Bronchial epithelial cell (primary cell): ENCODE measurements at places on chromosomes 7 and 10. TPM values are rescaled to one million over a fixed set of nuclear protein-coding genes. Genes with fewer than 3 reads are reported as not detected.

DNA sequence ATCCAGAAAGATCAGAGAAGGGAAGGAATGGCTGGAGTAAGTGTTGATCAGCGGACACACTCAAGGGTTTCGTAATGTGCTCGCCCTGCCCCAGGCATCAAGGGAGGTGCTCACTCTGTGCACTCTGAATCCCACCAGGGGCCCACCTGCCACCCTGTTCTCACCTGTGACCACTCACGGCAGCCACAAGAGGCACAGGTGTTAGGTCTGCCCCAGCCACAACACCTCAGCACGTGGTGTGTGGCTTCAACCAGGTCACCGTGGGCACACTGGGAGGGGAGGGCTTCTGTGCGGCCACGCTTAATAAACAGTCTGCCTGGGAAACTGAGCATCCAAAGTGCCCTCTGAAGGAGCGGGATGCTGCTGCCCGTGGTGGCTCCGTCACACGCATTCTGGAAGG lies 49.8 kb downstream of the CUX1 start:
- no peak for DNase-seq

GRCh38 chr10:70132098-70133029 lies at the start of gene AIFM2:
Gene AIFM2 (minus strand): TSS chr10:70132825. CDS start chr10:70124084, 8,741 bp downstream.
- peak; percentile 47 for DNase-seq

DNA sequence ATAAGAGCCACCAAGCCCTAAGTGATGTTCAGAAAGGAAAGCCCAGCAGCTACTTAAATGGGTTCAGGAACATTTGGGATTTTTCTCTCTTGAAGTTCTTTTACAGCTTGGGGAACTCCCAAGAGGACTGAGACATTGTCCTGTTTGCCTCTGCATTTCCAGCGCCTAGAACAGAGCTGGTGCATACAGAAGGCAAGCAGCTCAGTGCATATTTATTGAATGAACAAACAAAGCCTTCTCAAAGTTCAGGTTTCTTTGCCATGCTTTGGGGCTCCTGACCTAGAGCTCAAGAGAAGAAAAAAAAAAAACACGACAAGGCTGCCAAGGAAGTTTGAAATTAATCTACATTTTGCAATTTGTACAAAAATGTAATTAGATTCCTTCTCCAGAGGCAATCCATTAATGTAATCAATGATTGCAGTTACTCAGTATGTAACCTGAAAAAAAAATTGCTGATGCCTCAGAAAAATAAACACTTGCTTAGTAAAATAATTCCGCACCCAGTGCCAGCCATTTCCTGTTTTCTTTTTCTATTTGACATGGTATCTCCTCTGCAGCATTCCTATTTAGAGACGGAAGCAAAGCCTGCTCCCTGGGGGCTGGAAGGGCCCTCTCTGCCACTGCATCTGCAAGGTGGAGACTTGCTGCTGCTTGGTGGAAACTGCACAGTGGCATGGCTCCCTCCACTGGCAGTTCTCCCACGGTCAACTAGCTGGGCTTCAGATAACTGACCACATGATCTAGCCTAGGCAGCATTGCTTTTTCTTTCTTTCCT lies 157.3 kb downstream of the TMEM178B start:
- DNase-seq = no peak

DNA sequence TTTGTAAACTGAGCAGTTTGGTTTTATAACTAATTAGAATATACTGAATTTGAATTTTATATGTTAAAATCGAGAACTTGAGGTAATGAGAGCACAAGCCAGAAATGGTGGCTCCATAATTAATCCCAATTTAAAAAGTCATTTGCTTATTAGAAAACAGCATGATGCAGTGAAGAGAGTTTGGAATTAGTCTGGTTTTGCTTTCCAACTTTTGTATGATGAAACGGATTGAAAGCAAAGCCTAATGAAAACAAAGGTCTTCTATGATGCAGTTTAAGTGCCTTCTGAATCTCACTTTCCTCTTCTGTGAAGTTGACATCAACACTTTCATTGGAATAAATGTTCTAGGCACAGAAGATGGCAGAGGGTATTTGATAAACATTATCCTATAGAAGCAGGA lies 89.4 kb downstream of the SORCS1 start:
- DNase-seq = no peak

KCP gene
- 0.53 and 1.3 TPM in 2 replicates for total RNA-seq

- DNase-seq = no peak
Measured at GRCh38 chr7:1015196-1016121, 28.9 kb upstream of the GPR146 start.

RAPGEF5 gene
- 5.8 and 6.3 TPM in 2 replicates for total RNA-seq

PAPOLB gene
- total RNA-seq = under 0.01 TPM in 1 of 2 replicates, not detected in the other

- no peak for DNase-seq
Measured at GRCh38 chr10:127804696-127805095, 67.7 kb downstream of the FOXI2 start.

- no peak for DNase-seq
Measured at GRCh38 chr7:112400141-112400540, 50.1 kb upstream of the IFRD1 start.

DNA sequence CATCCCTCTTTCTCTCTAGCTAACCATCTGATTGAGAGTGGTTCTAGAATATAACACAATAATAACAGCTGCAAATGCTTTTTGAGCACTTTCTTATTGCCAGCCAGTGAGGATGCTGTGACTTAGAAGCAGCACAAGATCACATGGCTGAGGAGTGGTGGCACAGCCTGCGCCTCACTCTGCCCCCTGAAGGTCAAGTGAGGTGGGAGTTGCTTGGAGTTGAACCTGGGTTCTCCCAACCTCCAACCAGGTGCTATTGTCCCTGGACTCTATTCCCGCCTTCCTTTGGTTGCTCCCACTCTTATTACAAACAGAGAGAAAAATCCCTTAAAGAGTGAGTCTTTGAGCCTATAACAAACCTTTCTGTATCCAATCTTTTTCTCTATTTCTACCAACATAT lies 280.3 kb upstream of the PODXL start:
- no peak for DNase-seq

- DNase-seq = peak; percentile 20
Measured at GRCh38 chr10:117374506-117375359, 507 bp downstream of the PDZD8 start.

HOXA13 gene
- total RNA-seq = under 0.01 TPM in 1 of 2 replicates, not detected in the other

DNA sequence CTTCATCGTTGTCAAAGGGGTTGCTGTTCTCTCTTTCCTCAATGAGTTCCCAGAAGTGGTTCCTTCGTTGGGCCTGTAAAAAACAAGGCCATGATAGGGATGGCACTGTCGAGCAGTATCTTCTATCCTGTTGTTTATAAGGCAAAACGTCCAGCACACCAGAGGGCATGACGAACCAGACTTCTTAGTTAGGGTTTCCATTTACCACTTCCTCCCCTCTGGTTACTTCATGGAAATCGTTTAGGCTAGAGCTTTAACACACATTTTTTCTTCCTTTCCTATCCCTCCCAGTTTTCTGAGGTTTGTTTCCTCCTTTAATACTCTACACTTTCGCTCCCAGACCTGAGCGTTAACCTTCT lies 24.7 kb downstream of the MKRN1 start:
- DNase-seq = no peak

DNA sequence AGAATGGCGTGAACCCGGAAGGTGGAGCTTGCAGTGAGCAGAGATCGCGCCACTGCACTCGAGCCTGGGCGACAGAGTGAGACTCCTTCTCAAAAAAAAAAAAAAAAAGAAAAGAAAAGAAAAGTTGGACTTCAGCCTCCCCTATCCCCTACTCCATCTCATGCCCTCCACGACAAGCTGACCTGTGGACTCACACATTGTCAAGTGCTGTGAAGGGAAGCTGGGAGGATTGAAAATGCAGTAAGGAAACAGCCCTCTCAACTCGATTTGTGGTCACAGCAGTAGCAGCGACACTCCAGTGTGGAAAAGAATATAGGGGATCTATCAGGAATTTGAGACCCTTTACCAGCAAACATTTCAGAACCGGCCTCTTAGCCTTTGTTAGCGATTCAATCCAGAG lies 103.6 kb upstream of the SVIL start:
- DNase-seq = no peak

LSM8 gene
- 30.8 and 38.5 TPM in 2 replicates for total RNA-seq

DNA sequence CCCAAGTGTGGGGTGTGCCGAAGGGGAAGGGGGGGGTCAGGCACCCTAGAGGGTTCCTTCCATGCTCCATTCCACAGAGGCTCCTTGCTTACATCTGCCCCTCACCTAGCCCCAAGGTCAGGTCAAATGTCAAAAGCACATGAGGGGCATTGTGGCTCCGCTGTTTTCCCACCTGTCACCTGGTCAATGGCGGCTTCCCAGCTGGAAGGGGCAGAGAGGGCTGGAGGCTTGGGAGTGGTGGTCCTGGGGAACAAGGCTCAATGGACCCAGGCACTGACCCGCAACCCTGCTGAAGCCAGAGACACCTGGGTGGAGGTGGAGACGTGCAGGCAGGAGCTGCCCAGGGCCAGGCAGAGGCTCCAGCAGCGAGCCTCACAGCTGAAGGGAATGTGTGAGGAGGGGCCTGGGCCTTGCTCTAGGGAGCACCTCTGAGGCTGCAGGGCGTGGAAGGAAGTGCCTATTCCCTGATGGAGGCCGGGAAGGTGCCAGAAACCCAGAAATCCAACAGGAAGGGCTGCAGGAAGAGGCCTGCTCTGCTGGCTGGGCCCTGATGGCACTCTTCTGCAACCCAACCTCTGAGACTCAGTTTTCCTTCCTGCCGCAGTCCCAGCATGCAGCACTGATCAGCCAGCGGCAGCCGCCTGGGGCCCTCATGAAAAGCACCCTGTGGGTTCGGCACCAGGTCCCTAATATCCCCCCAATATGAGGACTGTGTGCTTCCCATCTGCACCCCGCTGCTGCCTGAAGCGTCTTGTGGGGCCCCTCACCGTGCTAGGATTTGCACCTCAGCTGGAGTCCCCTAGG lies 16.0 kb downstream of the RASGEF1A start:
- no peak for DNase-seq

DNA sequence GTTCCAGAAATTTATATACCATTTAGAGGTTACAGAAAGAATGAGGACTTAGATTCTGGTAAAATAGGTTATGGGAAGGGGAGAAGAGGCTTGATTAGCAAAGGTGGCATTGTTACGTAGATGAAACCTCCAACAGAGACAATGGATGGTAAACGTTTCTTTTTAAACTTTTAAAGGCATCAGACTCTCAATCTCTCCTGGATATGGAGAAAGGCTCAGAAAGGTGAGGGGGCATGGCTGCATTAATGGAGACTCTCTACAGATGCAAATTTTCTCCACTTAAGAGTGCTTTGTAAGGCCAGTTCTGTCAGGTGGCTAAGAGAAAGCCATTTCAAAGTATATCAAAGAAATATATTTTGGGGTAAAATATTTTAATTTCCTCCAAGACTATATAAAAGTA lies 240.9 kb upstream of the PTER start:
- no peak for DNase-seq

SLC13A1 gene
- not detected in 2 replicates for total RNA-seq

CYP3A7 gene
- total RNA-seq = not detected in 2 replicates

PDE6C gene
- not detected in 2 replicates for total RNA-seq

- DNase-seq = peak; percentile 63
Measured at GRCh38 chr7:66204822-66205740, at the start of gene TPST1. Gene TPST1 (plus strand): TSS chr7:66205334. CDS start chr7:66240426, 35,092 bp downstream.

IFIT1B gene
- total RNA-seq = not detected in 2 replicates

DNA sequence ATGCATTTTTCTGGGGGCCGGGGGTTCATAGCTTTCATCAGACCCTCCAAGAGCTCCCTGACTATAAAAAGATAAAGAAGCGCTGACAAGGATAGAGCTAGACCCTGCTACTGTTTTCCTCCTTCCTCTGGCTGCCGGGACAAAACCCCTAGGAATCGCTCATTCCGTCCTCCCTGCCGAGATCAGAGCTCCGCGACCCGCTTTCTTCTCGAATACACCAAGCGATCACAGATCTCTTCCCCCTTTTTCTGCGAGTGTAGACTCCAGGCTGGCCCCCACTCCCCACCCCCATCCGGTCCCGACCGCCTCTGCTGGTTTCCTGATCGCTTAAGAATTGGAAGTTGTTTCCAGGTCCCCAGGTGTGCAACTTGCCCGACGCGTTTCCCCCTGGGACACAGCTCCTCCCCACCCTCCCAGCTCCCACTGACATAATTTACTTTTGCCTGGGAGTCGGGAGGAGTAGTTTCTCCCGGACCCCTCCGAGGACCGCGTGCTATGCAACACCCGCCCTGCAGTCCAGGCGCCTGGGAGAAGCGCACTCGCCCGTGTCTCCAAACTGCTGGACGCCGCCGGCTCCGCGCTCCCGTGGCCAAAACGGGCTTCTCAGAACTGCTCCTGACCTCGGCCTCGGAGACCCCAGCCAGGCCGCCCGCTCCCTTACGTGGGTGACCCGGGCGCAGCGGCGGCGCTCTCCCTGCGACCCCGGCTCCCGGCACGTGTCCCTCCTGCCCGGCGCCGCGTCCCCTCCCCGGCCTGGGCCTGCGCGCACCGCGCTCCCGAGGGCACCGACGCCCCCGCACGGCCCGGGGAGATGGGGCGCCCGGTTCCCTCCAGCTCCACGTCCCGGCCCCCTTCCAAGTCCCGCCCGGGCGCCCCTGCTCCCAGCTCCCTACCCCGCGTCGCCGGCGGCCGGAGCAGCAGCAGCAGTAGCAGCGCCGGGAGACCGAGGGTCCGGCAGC lies 552 bp downstream of the IL15RA start:
- DNase-seq = peak; percentile 5

DNA sequence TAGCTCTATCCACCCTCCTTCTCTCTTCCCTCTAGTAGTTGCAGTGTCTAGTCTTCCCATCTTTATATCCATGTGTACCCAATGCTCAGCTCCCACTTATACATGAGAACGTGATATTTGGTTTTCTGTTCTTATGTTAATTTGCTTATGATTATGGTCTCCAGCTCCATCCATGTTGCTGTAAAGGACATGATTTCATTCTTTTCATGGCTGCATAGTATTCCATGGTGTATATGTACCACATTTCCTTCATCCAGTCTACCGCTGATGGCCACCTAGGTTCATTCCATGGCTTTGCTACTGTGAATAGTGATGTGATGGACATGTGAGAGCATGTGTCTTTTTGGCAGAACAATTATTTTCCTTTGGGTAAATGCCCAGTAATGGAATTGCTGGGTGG lies 6.5 kb downstream of the PRSS2 start:
- DNase-seq = no peak

TUBAL3 gene
- total RNA-seq = 0.26 TPM in 2 replicates

DNA sequence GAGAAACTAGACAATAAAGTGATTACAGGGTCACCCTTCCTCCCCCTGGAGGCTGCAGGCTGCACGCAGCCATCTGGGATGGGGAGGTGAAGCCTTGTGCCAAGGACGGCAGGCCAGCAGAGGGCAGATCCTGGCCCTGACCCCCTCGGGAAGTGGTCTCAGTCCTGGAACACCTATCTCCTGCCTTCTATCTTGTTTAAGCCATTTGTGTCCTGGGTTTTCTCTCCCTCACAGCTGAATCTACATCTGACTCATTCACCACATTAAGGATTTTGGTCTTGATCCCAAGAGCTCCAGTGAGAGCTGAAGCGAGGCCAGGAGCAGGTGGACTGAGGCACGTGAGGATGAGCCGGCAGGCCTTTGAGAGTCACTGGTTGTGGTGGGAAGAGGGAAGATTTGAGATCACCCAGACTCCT lies 16.4 kb upstream of the PARP12 start:
- DNase-seq = no peak
